ENCODE measurements at places on chromosomes 6 and 20.
A peak's percentile ranks its signal among the peaks of the same experiment; 100 is the strongest.

GRCh38 chr6:2719093-2719455 is 31.6 kb downstream of the MYLK4 start:
- no peak for DNase-seq

DNA sequence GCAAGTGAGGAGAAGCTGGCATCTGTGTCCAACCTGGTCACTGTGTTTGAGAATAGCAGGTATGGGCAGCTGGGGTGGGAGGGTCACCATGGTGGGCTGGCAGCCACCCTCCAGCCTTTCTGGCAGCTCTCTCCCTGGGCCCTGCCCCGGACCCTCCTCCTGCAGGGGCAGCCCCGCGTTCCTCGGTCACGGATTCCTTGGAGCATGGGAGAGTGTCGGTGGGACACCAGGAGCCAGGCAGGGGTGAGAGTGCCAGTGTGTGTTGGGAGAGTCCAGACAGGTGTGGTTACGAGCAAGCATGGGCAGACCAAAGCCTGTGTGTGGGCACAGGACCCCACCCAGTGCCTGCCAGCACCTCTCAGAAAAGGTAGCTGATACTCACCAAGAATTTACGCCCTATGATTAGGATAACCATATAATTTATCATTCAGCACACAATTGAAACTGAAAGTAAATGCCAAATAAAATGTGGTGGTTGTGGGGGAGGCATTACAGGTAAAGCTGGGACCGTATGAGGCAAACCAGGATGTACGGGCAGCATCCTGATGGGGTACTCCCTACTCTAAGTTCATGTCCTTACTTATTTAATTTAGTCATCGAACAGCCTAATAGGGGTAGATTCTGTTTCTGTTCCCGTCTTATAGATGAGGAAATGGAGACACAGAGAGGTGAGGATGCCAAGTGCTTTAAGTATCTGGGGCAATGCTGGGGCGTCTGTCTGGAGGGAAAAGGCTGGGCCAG is 542 bp downstream of the FGD2 start:
- no peak for DNase-seq

DNA sequence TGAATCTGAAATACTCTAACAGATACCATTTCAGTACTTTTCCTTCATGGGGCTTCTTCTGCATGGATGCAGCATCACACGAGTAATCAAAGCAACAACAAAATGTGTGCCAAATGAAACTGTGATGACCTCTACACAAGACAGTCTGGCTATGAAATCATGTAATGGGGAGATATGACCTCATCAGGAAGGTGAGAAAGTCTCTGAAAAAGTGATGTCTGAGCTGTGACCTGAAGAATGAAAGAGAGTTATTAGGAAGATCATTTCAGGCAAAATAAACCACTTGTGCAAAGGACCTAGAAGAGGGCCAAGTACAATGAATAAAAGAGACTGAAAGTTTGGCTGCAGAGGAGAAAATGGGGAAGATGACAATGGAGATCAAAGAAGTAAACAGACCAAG is 182.8 kb downstream of the PTPRK start:
- DNase-seq = no peak

- no peak for DNase-seq
These were observed 42.8 kb upstream of the TAF8 start for GRCh38 chr6:42007286-42008137.

DNA sequence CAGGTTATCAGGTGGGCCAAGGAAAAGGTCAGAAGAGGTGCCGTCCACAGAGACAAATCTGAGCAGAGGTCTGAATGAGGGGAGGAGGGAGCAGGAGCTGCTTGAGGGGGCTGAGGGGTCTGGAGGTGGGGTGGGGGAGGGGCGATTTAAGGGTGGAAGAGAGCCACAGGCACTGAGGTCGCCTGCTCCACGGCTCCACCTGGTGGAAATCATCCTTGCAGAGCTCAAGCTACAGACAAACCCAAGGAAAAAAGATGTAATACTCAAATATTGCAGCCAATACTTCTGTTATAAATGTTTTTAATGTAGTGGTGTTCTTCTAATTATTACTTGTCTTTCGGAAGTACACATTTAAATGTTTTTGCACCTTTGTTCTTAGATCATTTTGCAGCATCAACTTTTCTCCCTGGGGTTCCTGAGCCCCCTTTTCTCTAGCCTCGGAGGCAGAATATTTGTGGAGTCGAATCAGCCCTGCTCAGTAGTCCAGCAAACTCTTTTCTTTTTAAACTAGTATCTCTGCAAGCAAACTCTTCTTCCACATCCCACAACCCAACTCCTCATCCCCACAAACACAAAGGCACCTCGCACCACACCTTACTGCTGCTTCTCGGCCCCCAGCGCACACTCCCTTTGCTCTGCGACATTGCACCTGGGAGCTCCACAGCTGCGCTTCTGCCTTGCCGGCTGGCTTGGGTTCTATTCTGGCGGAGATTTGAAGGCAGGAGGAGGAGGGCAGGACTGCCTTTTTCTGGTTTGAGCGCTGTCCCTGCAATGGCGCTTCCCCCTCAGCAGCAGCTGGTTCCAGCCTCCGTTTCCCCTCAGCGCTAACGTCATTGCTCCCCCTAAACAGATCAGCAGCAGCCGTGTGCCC is 51.0 kb upstream of the TFAP2A start:
- peak; percentile 42 for DNase-seq

DNA sequence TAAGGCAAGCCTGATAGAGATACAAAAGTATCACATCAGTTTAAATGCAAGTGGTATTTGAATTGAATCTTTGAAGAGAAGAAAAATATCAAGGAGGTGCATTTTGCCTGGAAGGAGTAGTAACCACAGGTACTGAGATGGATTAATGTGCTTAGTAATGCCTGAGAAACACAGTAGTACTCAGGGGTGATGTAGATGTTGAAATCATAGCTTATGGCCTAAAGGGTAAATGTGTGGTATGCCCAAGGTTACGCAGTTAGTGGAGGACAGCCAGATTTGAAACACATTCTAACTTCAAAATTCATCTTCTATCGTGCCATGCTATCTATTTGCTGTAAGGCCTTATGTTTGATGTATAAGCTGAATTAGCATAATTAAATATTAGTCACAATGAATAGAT is 55.9 kb downstream of the STXBP5 start:
- no peak for DNase-seq

DNA sequence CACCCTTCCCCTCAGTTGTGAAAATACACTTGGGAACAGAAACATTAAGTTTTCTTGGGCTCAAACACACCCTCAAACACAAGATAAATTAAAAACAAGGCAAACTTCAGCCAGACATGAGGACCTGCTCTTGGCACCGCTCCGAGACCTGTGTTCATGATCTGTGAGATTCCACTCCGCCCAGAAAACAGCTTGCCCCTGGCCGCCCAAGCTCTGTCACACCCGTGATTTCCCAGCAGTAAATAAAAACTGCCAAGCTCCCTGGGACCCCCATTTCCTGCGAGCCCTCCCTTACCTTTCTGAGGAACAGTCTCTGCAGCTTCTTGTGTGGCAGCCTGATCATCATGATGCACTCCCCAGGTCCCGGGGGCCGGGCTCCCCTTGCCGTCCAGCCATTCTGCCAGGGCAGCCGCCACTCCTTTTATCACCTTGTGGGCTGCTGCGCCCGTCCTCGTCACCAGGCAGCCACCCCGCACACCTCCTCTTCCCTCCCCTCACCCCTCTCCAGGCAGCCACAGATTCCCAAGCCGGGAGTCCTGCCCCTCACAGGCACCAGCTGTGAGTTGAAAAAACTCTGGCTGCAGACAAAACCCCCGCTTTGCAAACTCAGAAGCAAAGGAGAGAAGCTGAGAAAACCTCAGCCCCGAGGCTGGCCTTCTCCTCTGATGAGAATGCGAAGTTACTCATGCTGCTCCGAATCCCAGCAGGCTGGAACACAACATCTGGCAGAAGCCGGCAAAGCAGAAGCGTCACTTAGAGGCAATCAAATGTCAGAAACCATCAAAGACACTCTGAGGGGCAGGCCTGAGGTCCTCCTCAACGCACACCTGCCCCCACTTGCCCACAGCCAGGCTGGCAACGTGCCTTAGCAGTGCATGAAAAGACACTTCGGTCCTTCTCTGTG is 130.4 kb upstream of the RPS6KA2 start:
- no peak for DNase-seq

GRCh38 chr6:170152989-170153388 is 137.9 kb downstream of the DLL1 start:
- DNase-seq = peak; percentile 23

GRCh38 chr6:127547215-127547614 is 28.1 kb upstream of the MTCL3 start:
- peak; percentile 14 for DNase-seq

DNA sequence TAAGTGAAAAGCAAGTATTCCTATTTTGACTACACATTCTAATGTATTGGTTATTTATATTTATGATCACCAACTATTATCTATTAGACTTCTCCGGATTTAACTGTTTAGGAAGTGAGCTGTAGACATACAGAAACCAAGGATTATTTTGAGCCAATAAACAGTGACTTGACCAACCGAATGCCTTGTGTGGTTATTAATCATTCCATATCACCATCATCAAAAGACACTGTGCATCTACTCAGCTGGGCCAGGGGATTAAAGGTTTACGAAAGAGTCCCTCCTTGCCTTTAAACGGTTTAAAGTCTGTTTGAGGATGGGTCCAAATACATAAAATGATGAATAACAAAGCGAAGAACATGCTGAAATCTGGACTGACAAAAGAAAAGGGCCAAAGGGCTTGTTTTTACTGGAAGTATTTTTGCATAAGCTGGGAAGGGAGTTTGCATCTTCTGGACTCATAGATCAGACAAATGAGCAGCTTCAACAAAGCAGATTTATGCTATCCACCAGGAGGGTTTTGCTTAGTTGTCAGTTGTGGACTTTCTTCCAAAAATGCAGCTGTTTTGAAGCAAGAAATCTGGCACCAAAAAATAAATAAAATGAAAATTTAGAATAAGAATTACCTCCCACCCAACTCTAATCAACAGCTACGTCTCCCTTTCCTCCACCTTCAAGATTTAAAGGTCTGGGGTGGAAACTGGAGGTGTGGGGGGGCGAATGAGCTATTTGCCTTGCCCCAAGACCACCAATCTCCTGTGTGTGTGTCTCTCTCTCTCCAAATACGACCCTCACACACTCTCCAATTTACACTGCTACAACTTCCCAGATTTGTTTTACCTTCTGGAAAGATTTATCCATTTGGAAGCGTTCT is 33.6 kb upstream of the ID4 start:
- DNase-seq = no peak
